Activated CD4-positive, alpha-beta memory T cell treated with anti-CD3 and anti-CD28 coated beads for 36 hours (primary cell): ENCODE measurements at places on chromosomes 1 and 21. TPM values are rescaled to one million over a fixed set of nuclear protein-coding genes. Genes with fewer than 3 reads are reported as not detected.

C2CD4D gene
- total RNA-seq = 3.3 TPM

GBP2 gene
- 396 TPM for total RNA-seq

ARHGAP30 gene
- 178 TPM for total RNA-seq

FBLIM1 gene
- 0.05 TPM for total RNA-seq

CLDN17 gene
- total RNA-seq = not detected

NKAIN1 gene
- not detected for total RNA-seq

- no peak for DNase-seq
- peaks cover 5% of the 10 kb centered on the region for H3K27me3 ChIP-seq
- no peak overlapping the region for H3K4me3 ChIP-seq
Observed at GRCh38 chr1:220572416-220572815, 44.5 kb downstream of the MARK1 start.

DNA sequence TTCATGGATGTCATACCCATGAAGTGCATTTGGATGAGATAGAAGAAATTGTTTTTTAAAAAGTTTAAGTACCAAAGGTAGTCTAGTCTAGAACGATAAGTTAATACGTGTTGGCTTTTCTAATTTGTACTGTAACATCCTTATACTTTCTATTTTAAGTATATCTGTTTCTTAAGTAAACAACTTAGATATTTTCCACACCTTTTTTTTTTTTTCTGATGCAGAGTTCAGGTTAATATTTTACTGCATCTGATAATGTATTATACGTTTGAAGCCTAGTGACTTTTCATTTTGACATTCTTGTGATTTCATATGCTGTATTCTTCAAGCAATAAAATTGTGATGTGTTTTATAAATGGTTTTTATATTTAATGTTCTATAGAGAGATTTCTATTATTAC is 16.5 kb downstream of the DR1 start:
- no peak overlapping the region for H3K4me3 ChIP-seq
- H3K27ac ChIP-seq = no peak overlapping the region
- no peaks in the 10 kb centered on the region for H3K27me3 ChIP-seq
- no peak for DNase-seq
- peaks cover 57% of the 10 kb centered on the region for H3K36me3 ChIP-seq
- peaks cover 44% of the 10 kb centered on the region for H3K4me1 ChIP-seq

DNA sequence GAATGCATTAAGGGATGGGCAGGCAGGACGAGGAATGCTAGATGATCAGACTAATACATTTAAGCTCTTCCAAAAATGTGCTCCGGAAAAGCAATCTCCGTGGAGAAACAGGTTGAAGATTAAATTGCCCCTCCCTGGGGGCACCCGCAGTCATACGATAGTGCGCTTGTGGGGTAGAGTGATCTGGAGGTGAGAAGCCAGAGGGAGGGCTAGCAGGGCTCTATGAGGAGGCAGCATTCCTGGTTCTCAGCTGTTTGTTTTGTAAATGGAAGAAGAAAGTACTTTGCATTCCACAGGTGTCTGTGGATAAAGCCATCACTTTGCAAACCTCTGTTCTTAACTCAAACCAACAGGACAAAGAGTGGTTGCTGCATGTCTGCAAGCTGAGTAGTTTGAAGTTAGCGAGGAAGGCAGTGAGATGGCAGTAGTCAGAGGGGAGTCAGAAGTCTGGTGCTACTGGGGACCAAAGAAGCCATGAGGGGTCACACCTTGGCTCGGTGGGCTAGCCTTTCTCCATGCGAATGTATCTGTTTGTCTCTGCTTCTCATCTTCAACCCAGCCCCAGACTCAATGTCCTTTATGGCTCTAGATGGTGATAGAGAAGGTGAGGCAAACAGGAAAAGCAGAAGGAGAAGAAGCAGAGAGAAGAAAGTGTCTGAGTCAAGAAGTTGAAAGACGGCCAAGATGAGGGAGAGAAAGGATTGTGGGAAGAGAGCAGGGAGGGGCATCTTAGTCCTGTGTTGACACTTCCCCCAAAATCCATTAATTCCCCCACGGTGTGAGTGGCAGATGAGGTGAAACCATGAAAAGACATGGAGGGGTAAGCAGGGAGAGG is 65.2 kb upstream of the GJA8 start:
- no peaks in the 10 kb centered on the region for H3K36me3 ChIP-seq
- no peaks in the 10 kb centered on the region for H3K4me1 ChIP-seq
- peaks cover 4% of the 10 kb centered on the region for H3K27me3 ChIP-seq
- DNase-seq = no peak

DNA sequence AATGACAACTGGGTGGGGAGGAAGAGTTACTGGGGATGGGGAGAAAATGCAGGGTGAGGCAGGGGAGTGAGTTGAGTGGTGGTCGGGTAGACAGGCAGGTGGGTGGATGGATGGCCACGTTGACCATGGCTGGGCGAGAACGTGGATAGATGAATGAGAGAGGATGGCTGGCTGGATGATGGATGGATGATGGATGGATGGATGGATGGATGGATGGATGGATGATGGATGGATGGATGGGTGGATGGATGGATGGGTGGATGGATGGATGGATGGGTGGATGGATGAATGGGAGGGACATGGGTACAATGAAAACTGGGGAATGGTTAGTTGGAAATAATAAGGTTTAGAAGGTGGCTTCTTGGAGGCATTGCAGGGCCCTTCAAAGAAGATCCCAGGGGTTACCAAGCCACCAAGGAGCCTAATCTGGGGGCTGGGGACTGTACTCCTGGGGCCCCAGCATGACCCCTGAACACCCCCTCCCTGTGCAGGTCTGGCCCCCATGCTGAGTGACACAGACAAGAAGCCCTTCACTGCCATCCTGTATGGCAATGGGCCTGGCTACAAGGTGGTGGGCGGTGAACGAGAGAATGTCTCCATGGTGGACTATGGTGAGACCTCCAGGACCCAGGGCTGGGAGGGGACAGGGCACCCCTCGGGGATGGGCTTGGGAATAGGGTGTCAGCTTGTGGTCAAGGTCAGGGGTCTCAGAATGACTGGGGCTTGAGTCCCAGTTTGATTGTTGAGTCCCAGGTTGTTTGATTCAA is 67.0 kb downstream of the ALPL start:
- H3K36me3 ChIP-seq = no peaks in the 10 kb centered on the region
- no peaks in the 10 kb centered on the region for H3K4me1 ChIP-seq
- H3K4me3 ChIP-seq = no peak overlapping the region
- no peak for DNase-seq
- peaks cover 8% of the 10 kb centered on the region for H3K27me3 ChIP-seq

- no peak overlapping the region for H3K27ac ChIP-seq
- no peak for DNase-seq
- H3K27me3 ChIP-seq = no peaks in the 10 kb centered on the region
- H3K4me3 ChIP-seq = no peak overlapping the region
- H3K4me1 ChIP-seq = peaks cover 6% of the 10 kb centered on the region
Observed at GRCh38 chr21:29429218-29429617, 130.5 kb downstream of the BACH1 start.

DNA sequence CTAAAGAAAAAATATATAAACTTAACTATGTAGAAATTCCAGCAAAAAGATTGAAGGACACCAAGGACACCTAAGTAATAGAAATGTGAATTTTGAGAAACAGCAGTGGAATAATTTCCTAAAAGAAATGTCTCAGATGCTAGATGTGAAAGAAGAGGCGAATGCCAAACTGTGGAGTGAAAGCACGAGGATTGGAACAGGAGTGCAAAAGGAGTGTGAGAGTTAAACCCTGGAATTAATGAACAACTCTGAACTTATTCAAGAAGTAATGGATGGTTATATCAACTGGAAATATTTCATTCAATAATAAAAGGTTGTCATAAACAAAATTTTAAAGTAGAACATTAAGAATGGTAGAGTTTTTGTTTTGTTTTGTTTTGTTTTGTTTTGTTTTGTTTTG is 78.5 kb upstream of the SGIP1 start:
- peaks cover 2% of the 10 kb centered on the region for H3K27me3 ChIP-seq
- no peak overlapping the region for H3K27ac ChIP-seq
- no peak overlapping the region for H3K4me3 ChIP-seq
- no peaks in the 10 kb centered on the region for H3K36me3 ChIP-seq
- no peak for DNase-seq
- no peaks in the 10 kb centered on the region for H3K4me1 ChIP-seq

DNA sequence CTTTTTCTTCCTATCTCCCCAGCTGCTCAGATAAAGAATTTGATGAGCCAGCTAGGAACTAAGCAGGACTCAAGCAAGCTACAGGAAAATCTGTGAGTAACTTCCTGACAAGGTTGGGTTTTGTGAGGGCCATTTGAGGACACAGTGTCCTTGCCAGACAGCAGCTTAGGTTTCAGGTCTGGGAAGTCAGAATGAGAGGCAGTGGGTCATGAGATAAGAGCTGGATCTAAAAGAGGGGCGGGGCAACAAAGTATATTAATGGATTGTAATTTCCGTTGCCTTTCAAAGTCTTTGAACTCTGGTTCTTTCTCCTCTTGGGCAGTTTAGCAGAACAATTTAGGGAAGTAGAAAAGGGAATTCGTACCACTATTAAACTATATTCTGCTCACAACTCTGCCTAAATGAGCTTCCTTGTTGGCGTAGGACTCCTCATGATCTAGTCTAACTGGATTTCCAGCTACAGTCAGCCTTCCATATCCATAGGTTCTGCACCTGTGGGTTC is 16.6 kb downstream of the STX12 start:
- no peak for DNase-seq
- peaks cover 20% of the 10 kb centered on the region for H3K36me3 ChIP-seq
- no peaks in the 10 kb centered on the region for H3K27me3 ChIP-seq
- peaks cover 14% of the 10 kb centered on the region for H3K4me1 ChIP-seq
- no peak overlapping the region for H3K4me3 ChIP-seq

DNA sequence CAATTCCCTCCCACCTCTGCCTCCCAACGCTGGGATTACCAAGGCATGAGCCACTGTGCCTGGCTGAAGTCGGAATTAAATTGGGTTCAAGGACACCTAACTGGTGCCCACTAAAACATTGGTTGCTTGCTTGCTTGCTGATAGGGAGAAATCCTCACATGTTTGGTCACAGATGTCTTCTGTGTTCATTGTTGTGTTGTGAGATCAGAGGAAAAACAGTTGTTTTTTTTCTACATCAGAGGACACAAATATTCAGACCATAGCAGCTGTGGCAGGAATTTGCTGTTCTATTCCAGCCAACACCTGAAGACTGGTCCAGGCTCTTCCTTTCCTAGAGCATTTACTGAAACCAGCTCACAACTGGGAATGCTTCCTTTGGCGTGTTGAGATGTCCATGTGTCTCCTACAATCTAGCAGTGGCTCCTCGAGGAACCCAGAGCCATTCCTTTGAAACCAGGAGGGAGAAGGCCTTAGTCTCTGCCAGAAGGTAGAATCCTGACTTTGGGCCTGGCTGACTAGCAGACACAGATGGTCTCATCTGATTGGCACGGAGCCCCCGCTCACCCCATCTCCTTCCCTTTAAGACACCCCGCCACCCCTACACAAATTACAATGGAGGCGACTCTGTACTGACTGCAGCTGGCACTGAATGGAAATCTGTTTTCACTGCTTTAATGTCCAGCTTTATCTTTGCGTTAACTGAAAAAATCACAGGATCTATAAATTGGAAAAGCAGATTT is 24.3 kb upstream of the TRIM17 start:
- DNase-seq = no peak
- H3K4me3 ChIP-seq = no peak overlapping the region
- H3K4me1 ChIP-seq = peaks cover 9% of the 10 kb centered on the region
- peaks cover 34% of the 10 kb centered on the region for H3K27me3 ChIP-seq
- H3K36me3 ChIP-seq = no peaks in the 10 kb centered on the region

- no peak for DNase-seq
- no peak overlapping the region for H3K27ac ChIP-seq
- no peaks in the 10 kb centered on the region for H3K27me3 ChIP-seq
Observed at GRCh38 chr1:11377954-11378353, 101.0 kb upstream of the DISP3 start.

- no peaks in the 10 kb centered on the region for H3K27me3 ChIP-seq
- DNase-seq = no peak
- H3K36me3 ChIP-seq = peaks cover 52% of the 10 kb centered on the region
Observed at GRCh38 chr1:6596886-6597776, 5.5 kb downstream of the KLHL21 start.

GRCh38 chr1:110927484-110928075 is 36.1 kb downstream of the LRIF1 start:
- no peak for DNase-seq
- H3K27ac ChIP-seq = no peak overlapping the region
- H3K36me3 ChIP-seq = peaks cover 4% of the 10 kb centered on the region

- H3K27ac ChIP-seq = no peak overlapping the region
- no peak for DNase-seq
- no peaks in the 10 kb centered on the region for H3K27me3 ChIP-seq
- no peaks in the 10 kb centered on the region for H3K36me3 ChIP-seq
- no peak overlapping the region for H3K4me3 ChIP-seq
Observed at GRCh38 chr1:213582976-213583567, 404.7 kb upstream of the PROX1 start.
